8988T (cell line): ENCODE measurements at places on chromosomes 1 and 21.

DNA sequence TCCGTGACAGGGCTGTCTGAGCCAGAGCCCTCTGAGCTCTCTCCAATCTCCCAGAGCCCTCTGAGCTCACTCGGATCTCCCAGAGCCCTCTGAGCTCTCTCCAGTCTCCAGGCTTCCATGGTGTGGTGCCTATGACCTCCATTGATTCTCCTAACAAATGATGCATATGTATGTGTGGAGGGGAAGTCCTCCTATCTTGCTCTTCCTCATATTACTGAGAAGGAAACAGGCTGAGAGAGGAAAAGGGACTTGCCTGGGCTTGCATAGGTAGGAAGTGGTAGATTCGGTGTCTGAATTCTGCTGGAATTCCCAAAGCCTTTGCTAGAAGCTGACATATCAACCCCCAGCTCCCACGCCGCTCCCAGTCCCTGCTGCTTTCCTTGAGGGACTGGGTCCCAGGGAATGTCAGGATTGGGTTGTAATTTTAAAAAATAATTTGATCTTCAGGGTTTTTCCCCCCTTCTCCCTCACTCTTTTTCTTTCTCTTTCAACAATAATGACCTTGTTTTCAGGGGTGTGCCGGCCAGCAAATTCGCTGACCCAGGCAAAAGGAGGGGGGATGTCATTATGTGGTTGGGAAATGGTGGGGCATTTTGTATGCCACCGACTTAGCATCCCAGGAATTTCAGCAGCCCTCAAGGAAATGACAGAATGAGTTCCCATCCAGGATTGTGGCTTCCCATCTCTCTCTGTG is 42.3 kb upstream of the RUNX3 start:
- no peak for DNase-seq

DNA sequence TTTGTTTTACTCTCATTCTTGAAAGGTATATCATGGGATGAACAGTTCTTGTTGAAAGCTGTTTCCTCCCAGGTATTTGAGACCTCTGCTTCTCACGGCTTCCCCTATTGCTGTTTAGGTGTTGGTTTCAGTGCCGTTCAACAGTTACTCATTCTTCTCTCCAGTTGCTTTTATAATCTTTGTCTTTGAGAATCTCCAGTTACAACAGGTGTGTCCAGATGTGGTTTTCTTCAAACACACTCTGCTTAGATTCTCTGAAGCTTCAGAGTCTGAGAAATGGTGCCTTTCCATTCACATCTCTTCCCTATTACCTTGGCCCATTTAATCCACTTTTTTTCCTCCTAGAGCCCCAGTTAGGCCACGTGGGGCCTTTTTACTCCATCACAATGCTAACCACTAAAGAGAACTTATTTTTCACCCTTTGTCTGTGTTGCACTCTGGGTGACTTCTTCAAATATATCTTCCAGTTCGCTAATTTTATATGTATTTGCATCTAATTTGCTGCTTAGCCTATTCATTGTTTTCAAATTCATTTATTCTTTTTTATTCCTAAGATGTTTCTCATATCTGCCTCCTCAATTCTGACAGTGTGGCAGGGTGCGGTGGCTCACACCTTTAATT is 46.7 kb upstream of the SLC19A1 start:
- DNase-seq: no peak

GRCh38 chr1:35574655-35575415 is 1.7 kb downstream of the TFAP2E start:
- no peak for DNase-seq

GRCh38 chr1:230194525-230194924 is 127.5 kb downstream of the GALNT2 start:
- DNase-seq: no peak

DNA sequence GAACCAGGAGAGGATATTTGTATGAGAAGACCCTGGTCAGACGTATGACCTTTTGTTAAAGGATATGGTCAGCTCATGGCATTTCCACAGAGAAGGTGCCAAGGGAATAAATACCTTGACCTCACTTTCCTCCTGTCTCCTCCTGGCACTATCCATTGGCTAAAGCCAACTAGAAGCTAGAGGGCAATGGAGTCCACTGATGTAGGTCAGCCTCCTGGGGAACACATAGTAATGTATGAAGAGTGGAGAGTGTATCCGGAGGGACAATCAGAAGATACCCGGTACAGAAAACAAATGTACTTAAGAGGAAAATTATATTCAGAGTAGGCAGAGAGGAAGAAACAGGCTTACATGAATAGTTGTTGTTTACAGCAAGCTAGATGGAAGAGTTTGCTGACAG is 698 bp upstream of the NTMT2 start:
- DNase-seq: no peak

- no peak for DNase-seq
These were observed 2.0 kb downstream of the PDPN start for GRCh38 chr1:13585612-13585991.

- DNase-seq: no peak
These were observed 81.8 kb downstream of the DISC1 start for GRCh38 chr1:231708394-231708793.

DNA sequence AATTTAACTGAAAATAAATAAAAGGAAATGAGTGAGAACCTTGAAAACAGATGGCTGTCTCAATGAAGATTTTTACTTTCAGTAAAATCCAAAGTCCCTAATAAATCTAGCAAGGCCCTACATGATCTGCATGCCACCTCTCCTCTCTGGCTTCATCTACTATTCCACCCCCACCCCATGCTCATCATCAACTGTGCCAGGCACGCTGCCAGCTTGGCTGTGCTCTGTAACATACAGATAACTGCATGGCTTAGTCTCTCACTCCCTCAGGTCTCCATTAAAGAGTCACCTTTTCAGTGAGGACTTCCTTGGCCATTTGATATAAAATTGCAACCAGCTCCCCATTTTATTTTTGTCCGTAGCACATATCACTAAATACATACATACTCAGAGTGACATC is 26.7 kb downstream of the RGSL1 start:
- DNase-seq: no peak

- no peak for DNase-seq
These were observed 84.4 kb downstream of the CATSPERE start for GRCh38 chr1:244545511-244545910.

- DNase-seq: no peak
These were observed 104.8 kb downstream of the HLX start for GRCh38 chr1:220983877-220984635.

DNA sequence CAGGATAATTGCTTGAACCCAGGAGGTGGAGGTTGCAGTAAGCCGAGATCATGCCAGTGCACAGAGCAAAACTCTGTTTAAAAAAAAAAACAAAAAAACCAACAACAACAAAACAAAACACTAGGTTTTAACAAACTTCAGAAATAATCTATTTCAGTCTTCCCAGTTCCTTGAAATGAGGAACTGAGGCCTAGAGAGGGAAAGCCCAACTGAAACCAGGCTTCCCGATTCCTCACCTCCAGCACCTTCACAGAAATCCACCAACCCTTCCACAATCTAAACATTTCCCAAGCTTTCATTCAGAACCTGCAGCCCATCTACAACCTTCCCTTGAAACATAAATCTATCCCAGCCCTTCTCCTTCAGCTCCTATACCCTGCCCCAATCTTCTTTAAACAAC is 612 bp upstream of the CD52 start:
- DNase-seq: no peak

GRCh38 chr21:45542667-45543370 is 579 bp upstream of the SLC19A1 start:
- DNase-seq: no peak

GRCh38 chr1:22420455-22421053 is 31.1 kb upstream of the ZBTB40 start:
- peak; percentile 69 for DNase-seq

DNA sequence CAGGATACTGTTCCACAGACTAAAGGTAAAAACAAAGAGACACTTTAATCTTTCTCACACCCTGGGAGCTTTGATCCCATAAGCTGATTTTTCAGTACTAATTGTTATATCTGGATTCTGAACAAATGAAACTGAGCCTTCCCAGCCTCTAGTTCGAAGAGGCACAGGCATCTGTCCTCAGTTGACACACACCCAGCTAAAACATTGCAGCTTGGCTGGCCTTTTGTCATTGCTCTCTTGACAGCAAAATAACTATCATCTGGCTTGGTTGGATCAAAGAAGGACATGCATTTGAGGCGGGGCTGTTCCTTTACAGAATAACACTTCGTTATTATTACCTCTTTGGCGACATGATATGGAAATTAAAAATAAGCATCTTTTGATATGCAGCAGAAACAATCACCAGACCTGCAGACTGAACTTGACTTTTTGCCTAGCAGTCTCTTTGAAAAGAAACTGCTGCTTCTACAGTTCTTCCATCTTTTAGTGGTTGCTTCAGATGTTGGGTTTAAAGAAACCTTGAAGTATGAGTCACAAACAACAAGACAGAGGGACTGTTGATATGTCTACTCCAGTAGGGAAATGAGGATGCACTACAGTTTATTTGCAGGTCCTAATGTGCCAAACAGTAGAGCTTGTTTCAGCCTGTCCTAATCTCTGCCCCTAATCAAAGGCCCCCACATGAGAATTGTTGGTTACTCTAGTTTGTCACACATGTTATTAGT is 166.5 kb downstream of the TPR start:
- DNase-seq: no peak

DNA sequence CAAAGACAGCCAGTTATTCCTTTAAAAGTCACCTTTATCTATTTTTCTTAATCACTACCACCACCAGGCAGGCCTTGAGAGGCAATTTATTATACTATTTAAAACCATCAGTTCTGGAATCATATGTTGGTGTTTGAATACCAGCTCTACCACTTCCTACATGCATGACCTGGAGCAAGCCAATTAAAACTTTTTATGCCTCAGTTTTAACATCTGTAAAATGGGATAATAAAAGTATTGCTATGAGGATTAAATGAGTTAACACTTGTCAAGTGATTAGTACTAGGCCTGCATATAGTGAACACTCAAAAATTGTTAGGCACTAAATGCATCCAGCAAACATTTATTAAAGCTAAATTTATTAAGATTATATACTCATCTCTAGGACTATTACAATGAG is 49.2 kb upstream of the ADORA3 start:
- DNase-seq: no peak

- peak; percentile 32 for DNase-seq
These were observed 7.4 kb upstream of the TIAM1 start for GRCh38 chr21:31351438-31351837.

DNA sequence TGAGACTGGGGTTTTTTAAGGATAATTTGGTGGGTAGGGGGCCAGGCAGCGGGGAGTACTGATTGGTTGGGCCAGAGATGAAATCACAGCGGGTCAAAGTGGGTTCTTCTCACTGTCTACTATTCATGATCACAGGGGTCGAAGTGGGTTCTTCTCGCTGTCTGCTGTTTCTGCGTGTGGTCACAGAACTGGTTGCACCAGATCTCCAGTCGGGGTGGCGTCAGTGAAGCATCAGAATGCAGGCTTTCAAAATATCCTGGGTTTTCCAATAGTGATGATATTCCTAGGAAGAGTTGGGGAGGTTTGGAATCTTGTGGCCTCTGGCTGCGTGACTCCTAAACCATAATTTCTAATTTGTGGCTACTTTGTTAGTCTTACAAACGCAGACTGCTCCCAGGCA is 45.1 kb downstream of the TRPM2 start:
- no peak for DNase-seq

GRCh38 chr1:230270559-230271281 is 155.4 kb downstream of the PGBD5 start:
- no peak for DNase-seq

- DNase-seq: no peak
These were observed 43.2 kb upstream of the CD34 start for GRCh38 chr1:207954104-207954503.

DNA sequence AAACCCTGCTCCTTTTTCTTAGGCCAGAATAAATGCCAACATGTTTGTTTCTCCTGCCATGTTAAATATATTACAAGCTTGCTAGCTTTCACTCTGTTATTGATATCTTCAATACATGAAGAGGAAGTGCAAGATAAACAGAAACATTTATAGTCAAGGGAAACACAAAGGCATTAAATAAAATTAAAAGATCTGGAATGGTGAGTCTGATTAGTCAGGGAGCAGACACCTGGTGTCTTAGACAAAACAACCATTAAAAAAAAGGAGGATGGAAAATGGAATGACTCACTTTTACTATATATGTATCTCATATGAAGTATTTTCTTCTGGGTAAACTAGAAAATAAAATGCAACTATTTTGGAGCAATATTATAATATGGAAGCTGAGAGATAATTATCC is 123.3 kb downstream of the SMYD3 start:
- no peak for DNase-seq

- no peak for DNase-seq
These were observed 54.0 kb upstream of the LRP8 start for GRCh38 chr1:53381790-53382401.
